ENCODE measurements at places on chromosomes 7 and 10.

GRCh38 chr7:33497051-33497450 lies 367.7 kb downstream of the BBS9 start:
- DNase-seq = no peak

- no peak for DNase-seq
These were observed 75.6 kb downstream of the POM121L12 start for GRCh38 chr7:53111031-53111430.

DNA sequence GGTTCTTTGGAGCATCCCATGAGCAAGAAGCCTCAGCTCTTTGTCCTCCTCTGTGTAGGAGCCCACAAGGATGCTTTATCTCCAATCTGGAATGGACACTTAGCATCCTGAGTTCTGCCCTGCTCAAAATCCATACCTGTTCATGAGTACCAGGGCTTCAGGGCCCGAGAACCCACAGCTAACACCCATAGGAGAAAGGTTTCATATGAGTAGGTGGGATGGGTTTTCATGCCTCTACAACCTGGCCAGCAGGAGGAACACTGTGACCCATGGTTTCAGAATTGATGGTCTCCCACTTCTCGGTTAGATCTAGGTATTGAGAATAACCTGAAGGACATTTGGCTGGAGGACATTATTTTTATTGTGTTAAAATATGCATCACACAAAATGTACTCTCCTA lies 57.8 kb downstream of the TBXAS1 start:
- DNase-seq = no peak

DNA sequence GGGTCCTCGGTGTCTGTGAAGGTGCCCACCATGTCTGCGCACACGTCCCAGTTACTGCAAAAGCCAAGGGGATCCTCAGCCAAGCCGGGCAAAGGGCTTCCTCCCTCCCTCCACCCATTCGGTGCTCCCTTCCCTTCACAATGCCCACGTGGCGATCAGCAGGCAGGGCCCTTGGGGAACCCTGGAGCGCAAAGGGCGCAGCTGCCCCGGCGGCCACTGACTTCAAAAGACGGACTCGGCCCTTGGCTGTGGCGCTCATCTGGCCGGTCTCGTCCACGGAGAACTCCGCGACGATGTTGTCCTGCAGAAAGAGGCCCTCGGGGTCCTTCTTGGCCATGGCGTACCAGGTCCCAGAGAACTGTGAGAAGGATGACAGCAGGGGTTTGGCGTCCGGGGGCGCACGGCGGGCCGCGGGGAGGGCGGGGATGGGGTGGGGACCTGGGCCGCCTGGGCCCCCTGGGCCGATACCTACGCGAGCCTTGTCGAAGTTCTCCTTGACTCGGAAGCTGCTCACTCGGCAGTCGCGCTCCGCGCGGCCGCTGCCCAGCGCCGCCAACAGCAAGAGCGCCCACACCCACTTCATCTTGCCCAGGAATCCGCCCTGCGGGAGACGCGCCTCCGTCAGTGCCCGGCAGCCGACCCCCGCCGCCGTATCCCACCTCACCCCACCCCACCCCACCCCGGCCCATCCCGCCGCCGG lies 439 bp downstream of the RBP4 start:
- DNase-seq = no peak

DNA sequence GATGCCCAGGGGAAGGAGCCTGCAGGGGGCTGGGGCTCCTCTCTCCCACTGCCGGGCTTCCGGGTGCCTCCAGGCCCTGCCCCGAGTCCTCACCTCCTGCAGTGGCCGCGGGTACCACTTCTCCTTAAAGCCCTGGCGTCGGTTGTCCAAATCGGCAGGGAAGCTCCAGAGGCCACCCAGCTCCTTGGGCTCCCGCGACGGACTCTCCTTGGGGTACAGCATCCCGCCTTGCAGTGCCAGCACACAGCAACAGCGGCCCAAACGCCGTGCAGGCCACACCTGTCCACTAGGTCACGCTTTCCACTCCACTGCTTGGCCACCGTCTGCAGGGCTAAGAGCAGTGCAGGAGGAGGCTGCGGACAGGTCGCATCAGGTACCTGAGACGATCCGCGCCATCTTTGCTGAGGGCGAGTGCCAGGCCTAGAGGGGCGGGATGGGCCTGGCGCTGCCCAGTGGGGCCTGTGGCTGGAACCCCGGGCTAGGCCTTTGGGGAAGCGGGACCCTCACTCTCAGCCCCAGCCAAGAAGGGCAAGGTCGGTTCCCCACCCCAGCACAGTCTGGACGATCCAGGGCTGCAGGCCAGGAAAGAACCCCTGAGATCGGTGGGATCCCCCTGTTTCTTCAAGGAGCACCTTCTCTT lies 47.7 kb upstream of the ZNF479 start:
- no peak for DNase-seq

DNA sequence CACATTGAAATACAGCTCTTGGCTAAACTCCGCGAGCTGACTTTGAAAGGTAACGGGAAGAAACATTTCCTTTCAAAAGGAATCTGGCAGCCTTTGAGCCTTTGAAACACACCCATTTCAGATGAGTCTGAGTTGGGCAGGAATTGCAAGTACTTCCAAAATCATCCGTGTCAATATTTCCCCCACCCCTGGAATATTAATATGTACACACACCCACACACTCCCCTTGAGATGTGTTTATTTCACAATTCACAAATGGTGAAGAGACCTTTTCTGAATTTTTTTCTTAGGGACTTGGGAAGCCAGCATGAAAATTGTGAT lies 438.7 kb upstream of the NRP1 start:
- no peak for DNase-seq

DNA sequence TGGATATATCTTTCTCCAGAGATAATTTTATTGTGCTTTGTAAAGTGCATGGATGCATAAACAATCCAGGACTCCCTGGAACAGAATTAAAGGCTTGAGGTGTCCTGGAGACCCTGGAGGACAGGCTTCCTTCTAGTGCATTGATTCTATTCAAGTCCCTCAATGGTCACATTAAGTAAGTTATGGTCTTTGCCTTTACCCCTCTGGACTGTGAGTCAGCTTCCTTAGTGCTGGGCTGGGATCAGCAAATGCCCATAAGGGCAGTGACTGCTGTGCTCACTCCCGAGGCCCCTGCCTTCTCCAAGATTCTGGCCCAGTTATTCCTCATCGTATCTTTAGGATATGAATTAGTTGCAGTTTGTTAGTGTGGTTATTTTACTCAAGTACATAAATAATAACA lies 178.7 kb upstream of the PRSS58 start:
- DNase-seq = no peak

DNA sequence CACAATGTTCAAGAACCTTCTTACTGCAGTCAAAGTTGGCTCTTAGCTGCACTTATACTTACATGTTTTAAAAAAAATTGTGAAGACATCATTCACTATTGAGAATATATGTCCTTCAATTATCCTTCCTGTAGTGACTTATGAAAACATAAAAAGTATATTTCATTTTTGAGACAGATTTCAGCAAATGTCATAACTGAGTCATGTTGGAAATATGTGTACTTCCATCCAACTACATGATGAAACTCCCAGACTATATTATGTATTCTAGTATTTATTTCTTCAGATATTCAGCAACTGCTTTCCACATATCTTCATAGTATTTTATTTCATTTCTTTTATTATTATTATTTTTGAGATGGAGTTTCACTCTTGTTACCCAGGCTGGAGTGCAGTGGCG lies 160.2 kb downstream of the ARHGAP12 start:
- no peak for DNase-seq

GRCh38 chr7:157013602-157014549 lies 3.4 kb upstream of the MNX1 start:
- DNase-seq = no peak

Measured in kidney epithelial cell (primary cell).